Stimulated activated CD4-positive, alpha-beta T cell treated with anti-CD3 and anti-CD28 coated beads, Interleukin-1b, Interleukin-23, amount 100 ng/mL, for 1 hour (primary cell): ENCODE measurements at places on chromosomes 5 and 9.
A peak's percentile ranks its signal among the peaks of the same experiment; 100 is the strongest.

GRCh38 chr5:8729437-8729836, 816.4 kb downstream of the SEMA5A start:
- DNase-seq, result no peak

GRCh38 chr9:87673446-87674120, 52.3 kb upstream of the CTSL start:
- no peak for DNase-seq

GRCh38 chr5:133947431-133947841, 21.0 kb downstream of the C5orf15 start:
- DNase-seq, result no peak

GRCh38 chr5:98679963-98680362, 93.5 kb upstream of the RGMB start:
- no peak for DNase-seq

DNA sequence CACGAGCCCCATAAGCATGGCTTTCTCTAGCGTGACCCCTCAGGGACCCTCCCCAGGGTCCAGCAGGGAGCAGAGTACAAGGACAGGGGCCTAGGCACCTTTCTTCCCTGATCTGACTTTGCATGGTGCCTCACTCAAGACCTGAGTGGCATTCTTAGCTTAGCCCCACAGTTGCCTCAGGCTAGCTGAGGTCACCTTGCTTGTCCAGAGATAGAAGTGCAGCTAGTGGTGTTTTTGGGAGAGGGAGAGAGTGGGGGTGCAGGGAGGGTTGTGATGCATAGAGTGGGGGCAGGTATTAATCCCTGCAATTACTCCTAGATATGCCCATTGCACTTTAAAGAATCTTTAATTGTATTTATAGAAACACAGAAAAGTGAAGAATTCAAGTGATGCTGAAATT, 8.4 kb upstream of the TRIO start:
- DNase-seq, result no peak

- DNase-seq, result no peak
These were observed 48.6 kb downstream of the FOXI1 start for GRCh38 chr5:170154297-170154696.

DNA sequence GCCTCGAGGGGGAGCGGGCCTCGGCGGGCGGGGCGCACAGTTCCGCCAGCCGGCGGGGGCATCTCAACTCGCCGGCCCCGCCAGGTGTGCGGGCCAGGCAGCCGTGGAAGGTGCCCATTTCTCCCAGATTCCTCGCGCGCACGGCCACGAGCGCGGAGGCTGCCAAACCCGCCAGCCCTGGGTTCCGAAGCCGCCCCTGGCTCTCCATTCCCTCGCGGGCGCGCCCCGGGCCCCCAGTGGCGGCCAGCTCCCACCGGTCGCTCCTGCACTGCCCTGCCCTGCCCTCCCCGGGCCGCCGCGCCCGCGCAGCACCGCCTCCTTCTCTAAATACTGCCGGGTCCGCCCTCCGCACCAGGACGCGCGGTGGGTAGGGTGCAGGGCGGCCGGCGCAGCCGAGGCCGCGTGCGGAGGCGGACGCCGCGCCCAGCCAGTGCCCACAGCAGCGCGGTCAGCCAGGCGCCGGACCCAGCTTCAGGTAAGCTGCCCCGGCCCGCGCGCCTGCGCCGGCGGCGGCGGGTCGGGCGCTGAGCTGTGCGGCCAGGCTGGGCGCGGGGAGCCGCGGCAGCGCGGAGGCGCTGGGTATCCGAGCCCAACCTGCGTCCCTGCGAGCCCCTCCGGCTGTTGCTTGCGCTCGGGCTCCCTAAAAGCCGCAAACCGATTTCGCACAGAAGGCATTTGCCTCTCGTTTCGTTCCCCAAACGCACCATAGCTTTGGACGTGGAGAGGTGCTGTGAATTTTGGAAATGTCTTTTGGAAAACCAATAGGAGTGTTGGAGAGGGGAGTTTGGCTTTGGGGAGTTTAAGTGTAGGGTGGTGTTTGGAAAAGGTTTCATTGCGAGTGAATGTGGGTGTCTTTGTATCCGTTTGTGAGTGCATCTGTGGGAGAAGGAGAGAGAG, at the start of gene TMEM171:
TMEM171 (plus strand) TSS at position 354 of the 897 bp plus-strand sequence. CDS start 2,799 bp downstream, outside the sequence.
- no peak for DNase-seq

- no peak for DNase-seq
These were observed 393.6 kb upstream of the IZUMO3 start for GRCh38 chr9:24939109-24939850.

DNA sequence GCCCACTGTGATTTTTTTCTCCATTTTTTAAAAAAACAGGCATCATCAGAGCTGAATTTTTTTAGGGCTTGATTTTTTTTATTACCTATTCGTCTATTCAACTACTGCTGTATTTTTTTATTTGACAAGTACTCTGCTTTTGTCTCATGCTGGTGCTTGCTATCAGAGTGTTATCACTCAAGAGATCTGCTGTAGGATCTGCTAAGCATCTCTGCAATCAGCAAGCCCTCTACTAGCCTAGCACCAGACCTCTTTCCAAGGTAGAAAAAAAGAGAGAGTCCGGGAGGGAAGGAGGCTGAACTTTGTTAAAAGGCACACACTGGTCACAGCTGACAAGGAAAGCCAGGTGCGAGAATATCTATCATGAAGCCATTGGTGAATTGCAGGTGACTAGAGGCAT, 413.8 kb upstream of the CCNH start:
- no peak for DNase-seq

GRCh38 chr9:130444565-130445221, at the start of gene ASS1:
Gene ASS1 (plus strand): TSS chr9:130444961. CDS start chr9:130452229, 7,268 bp downstream.
- DNase-seq, result peak; percentile 35

GRCh38 chr5:158027806-158028775, 169.1 kb upstream of the CLINT1 start:
- no peak for DNase-seq

DNA sequence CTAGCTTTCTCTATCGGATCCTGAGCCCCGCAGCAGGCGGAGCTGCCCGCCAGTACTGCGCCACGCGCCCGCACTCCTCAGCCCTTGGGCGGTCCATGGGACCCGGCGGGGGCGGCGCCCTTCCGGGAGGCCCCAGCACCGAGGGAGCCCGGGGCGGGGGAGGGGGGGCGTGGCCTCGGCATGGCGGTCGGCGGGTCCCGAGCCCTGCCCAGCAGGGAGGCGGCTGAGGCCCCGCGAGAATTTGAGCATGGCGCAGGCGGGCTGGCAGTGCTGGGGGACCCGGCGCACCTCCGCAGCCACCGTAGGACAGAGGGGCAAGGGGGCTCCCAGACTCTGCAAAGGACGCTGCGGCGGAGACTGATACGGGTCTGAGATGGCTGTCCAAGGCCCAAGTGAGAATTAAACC, 6.8 kb downstream of the ZDHHC11B start:
- no peak for DNase-seq

DNA sequence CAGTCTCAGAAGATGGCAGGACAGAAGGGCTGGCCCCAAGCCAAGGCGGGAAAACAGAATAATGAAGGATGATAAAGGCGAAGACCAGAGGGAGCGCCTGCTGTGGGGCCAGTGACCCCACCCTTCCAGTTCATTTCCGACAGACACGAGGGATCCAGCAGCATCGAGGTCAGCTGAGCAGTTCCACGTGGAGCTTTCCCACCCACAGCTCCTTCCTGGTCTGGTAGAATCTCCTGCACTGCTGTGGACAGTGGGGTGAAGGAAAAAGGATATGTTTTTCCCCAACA, 265.9 kb upstream of the VLDLR start:
- no peak for DNase-seq

GRCh38 chr5:135834639-135835529, at the start of gene SLC25A48:
Gene SLC25A48 (plus strand): TSS chr5:135834663. CDS start chr5:135834848, 185 bp downstream.
- DNase-seq, result no peak

- no peak for DNase-seq
These were observed 17.7 kb downstream of the S1PR3 start for GRCh38 chr9:89008744-89009545.
